Fibroblast of upper back skin (primary cell): ENCODE measurements at places on chromosomes 12 and 14.

- DNase-seq, result peak; percentile 87
Measured at GRCh38 chr14:73463411-73463810, 5.1 kb upstream of the NUMB start.

- DNase-seq, result peak; percentile 44
Measured at GRCh38 chr14:60064491-60065072, 27.1 kb upstream of the PCNX4 start.

GRCh38 chr14:22973217-22974032 lies 8.9 kb downstream of the AJUBA start:
- DNase-seq, result peak; percentile 68

GRCh38 chr12:62252576-62252975 lies 7.6 kb upstream of the USP15 start:
- no peak for DNase-seq

DNA sequence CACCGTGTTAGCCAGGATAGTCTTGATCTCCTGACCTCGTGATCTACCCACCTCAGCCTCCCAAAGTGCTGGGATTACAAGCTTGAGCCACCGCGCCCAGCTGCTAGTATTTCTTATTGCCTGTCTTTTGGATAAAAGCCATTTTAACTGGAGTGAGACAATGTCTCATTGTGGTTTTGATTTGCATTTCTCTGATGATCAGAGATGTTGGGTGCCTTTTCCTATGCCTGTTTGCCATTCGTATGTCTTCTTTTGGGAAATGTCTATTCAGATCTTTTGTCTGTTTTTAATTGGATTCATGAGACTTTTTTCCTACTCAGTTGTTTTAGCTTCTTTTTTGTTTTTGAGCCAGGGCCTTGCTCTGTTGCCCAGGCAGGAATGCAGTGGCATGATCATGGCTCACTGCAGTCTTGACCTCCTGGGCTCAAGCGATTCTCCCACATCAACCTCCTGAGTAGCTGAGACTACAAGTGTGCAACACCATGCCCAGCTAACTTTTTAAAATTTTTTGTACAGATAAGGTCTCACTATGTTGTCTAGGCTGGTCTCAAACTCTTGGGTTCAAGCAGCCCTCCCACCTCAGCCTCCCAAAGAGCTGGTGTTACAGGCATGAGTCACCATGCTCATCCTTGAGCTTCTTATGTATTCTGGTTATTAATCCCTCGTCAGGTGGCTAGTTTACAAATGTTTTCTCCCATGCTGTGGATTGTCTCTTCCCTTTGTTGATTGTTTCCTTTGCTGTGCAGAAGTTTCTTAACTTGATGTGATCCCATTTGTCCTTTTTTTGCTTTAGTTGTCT lies 65.9 kb downstream of the ACACB start:
- DNase-seq, result peak; percentile 21

GRCh38 chr12:108019862-108020261 lies 109.2 kb upstream of the WSCD2 start:
- no peak for DNase-seq

GRCh38 chr14:21669284-21669683 lies 4.3 kb downstream of the OR4E1 start:
- no peak for DNase-seq

- no peak for DNase-seq
Measured at GRCh38 chr12:68100241-68100640, 59.3 kb downstream of the IFNG start.

GRCh38 chr14:76376409-76376877 lies 506 bp downstream of the ESRRB start:
- DNase-seq, result no peak

GRCh38 chr14:91484744-91485143 lies 25.4 kb downstream of the PPP4R3A start:
- no peak for DNase-seq

DNA sequence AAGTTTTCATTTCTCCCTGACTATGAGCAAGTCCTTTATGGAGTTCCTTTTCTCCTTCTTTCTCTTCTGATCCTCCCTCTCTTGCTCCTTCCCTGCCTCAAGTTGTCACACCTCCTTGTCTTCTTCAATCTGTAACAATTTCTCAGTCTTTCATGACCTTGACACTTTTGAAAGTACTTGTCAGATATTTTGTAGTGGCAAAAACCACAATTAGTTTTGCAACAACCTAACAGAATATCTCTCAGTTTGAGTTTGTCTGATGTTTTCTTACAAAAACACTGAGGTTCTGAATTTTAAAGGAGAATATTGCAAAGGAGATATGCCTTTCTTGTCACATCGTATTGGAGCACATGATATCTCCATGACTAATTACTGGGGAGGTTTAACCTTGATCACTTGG lies 4.1 kb upstream of the CRADD start:
- no peak for DNase-seq

DNA sequence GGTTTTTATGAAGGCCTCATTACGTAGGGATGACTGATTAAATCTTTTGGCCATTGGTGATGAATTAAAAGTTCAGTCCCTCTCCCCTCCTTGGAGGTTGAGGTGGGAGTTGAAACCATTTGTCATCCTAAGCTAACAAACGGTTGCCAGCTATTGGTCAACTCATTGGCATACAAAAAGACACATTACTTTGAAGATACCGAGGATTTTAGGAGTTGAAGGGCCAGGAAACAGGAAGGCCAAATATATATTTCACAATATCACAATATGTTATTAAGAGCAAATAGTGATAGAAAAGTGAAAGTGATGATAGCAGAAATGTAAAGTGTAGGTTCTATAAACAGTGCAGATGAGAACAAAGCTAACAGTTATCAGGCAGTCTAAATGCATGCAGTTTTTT lies 24.4 kb downstream of the RCOR1 start:
- DNase-seq, result no peak

DNA sequence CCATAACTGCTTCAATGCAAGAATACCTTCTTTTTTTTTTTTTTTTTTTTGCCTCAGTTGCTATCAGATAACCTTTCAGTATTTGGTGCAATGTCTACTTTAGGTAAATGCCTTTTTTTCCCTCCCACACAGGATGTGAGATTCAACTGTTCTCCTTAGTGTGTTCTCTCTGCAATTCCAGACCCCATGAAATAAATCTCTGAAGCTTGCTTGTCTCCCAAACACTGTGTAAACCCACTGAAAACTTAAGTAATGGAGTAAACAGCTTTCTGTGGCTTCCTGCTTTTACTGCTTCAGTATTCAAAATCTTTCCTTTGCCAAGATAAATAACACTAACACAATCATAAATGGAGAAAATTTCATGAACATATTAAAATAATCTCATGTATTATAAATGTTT lies 55.8 kb upstream of the CLEC14A start:
- DNase-seq, result no peak

- DNase-seq, result peak; percentile 48
Measured at GRCh38 chr14:74858022-74858421, 17.9 kb downstream of the PROX2 start.

GRCh38 chr12:1587927-1588574 lies 6.3 kb downstream of the FBXL14 start:
- DNase-seq, result no peak

DNA sequence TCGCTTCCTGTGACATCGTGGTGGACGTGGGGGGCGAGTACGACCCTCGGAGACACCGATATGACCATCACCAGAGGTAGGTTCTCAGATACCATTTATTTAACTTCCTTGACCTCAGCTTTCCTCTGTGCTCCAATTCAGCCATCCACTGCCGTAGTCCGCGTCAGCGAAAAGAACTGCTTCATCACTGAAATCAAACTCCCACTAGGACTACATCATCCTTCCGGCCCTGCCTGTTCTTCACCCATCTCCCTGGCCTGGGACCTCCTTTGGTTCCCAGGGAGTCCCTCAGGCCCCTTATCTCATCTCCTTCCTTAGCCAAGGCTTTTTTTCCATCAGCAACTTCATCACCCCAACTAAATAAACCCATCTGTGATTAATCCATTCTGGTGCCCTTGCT lies 692 bp downstream of the MYG1 start:
- peak; percentile 12 for DNase-seq

DNA sequence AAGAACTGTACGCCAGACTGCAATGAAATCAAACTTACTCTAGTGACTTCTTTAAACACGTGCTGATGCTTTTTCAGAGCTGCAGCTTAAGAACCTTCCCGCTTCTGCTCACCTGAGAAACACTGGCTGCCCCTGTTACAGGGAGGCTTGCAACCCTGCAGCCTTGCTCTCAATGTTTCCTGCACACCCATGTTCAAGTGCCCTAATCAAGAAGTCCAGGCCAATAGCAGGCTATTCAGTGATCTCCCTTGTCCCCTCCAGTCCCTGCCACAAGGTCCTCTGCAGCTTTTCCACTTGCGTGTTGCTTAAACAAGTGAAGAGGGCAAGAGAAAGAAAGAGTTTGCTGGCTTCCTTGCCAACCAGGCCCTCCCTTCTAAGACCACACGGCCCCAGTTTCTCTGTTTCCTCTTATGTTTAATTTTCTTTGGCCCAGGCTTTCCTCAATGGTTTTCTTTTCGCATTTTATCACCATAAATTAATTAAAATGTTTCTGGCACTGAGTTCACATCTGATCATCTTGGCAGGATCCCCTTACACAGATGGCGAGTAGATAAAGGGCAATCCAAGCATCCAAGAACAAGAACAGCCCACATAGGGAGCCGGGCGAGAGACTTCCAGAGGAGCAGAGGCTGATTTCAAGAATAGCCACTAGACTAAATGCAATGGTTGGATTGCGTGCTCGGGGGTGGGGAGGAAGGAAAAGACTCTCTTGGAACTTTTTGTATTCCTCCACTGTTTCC lies 82.3 kb upstream of the CDKN3 start:
- no peak for DNase-seq

GRCh38 chr12:46944088-46944487 lies 118.3 kb upstream of the SLC38A4 start:
- DNase-seq, result peak; percentile 82

DNA sequence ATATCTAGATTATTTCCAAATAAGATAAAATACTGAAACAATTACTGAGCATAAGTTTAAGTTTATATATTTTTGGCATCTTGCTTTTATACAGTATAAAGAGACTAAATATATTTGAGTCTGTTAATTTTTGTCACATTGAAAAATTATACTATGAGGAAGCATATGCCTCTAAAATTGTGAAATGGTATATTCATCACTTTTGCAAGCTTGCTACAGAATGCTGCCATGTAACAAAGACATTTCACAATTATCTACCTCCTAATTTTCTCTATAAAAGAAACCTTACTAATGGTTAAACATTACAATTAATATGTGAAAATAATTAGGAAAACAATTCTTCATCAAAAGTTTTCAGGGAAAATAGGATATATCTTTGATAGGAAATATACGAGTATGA lies 22.7 kb upstream of the MUCL1 start:
- DNase-seq, result no peak

DNA sequence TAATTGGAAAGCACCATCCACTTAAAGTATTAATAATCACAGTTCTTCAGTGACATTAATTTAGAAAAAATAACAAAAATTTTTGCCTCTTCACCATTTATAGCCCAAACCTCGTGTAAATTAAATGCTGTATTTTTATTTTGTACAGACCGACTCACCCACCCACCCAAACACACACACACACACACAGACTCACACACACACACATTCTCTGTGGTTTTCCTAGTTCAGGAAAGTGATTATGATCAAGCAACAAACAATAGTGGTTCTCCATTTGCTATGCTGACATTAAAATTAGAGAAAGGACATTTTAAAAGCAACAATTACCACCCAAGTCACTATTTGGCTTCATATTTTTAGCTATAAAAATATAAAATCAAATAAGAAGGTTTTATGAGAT lies 112.5 kb upstream of the FLRT2 start:
- DNase-seq, result no peak

DNA sequence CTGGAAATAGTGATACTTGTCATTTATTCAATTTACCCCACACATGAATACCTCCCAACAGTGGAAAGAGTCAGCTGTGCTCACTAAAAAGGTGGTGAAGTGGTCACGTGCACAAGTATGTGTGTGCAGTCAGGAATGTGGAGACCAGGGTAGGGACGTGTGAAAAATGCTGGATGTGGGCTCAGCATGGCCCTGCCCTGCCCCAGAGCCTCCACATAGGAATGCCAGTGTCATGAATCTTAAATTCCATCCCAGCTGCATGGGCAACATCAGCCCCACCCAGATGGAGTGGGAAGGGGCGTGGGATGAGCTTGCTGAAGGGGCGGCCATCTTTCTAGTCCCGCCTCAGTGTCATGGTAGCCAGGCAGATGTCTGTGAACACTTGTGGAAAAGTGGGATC lies 87.7 kb downstream of the C12orf75 start:
- DNase-seq, result peak; percentile 96

DNA sequence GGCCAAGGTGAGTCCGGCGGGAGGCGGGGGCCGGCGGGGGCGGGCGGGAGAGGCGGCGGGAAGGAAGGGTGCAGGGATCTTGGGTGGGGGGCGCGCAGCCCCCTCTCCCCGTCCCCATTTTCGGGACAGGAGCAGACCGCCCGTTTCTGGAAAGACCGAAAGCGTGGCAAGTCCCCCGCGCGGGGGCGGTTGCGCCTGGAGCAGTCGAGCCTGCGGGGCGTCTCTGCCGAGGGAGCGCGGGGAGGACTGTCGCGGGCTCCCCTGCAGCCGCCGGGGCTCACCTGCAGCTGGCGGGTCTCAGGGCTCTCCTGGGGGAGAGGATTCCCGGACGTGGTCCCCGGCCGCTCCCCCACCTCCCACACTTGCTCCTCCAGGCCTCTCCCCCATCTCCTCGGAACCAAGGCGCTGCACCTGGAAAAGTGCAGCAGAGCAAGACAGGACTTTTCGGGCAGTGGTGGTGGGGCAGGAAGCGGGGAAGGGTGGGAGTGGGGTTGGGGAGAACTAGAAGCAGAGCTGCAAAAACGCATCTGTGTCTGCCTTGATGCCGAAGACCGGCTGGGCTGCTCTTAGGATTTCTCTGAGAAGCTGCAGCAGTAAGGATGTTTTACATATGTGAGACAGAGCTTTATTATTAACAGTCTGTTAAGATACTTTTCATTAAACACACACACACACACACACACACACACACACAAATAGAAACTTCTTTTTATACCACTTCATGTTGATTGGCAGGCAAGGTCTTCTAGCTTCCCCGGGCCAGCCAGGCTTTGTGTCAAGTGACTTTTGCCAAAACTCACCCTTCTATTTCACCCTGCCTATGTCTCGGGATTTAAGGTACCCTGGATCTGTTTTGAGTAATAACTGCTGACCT lies 677 bp downstream of the C12orf75 start:
- DNase-seq, result no peak

DNA sequence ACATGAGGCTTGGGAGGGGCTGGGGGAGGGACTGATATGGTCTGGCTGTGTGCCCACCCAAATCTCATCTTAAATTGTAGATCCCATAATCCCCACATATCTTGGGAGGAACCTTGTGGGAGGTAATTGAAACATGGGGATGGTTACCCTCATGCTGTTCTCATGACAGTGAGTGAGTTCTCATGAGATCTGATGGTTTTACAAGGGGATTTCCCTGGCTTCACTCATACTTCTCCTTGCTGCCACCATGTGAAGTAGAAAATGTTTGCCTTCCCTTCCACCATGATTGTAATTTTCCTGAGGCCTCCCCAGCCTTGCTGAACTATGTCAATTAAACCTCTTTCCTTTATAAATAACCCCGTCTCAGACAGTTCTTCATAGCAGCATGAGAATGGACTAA lies 362.9 kb downstream of the PCNX1 start:
- no peak for DNase-seq

GRCh38 chr12:779745-780734 lies 27.7 kb downstream of the WNK1 start:
- peak; percentile 78 for DNase-seq
